ENCODE measurements at places on chromosomes 4 and X.
A peak's percentile ranks its signal among the peaks of the same experiment; 100 is the strongest.

- DNase-seq = peak; percentile 35
These were observed 233.5 kb downstream of the SCFD2 start for GRCh38 chr4:53132132-53132891.

DNA sequence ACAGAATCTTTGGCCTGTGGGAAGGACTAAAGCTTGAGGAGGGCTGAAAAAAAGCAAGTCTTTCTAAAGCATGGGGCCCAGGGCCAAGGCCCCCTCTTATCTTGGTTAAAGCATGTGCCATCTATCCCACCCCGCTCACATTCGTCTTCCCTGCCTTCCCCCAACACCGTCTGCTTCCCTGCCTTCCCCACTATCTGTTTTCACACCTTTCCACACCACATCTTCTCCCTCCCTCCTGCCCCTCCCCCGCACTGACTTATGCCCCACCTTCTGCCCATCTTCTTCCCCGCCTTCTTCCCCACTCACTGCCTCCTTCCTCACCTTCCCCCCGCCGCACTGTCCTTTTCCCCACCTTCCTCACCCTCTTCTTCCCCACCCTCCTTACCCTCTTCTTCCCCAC lies 890 bp upstream of the NAP1L5 start:
- no peak for DNase-seq

DNA sequence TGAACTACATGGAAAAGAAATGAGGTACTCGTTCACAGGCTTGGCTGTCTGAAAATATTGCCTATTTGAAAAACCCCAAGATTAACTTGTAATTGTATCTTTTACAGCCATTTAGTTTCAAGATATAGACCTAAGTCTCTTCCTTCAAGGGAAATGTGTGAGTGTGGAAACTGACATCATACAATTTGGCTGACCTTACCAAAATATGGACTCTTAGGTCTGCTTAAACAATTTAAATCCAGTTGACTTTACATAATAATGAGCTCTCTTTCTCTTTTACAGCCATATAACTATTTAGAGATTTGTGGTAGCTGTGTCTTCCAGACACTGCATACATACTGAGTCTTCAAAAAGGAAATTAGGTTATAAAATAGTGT lies 186.9 kb downstream of the NR3C2 start:
- no peak for DNase-seq

DNA sequence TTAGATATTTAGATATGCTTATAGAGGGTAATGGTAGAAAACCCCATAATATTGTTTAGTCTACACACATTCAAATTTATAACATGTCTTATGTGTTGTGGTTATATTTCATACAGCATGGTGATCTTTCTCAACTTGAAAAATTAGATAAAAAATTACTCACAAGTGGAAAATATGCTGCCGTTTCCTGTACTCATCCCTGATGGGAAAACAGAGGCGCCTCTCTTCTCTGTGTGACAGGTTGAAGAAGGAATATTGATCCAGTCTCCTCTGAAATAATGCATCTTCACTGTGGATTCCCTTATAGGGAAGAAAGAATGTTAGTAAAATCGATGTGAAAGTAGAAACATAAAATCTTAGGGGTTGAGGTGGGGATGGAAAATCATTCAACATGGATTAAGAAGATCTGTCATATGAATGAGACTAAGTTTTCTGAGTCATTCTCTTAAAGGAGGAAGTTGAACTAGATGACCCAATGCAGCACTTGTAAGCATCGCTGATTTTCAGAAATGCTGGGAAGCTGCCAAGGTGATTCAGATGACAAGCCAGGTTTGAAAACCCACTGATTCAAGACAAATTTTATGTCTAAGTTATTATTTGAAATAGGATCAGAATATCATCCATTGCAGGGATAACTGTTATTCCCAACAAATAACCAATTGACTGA lies 70.7 kb downstream of the ANKRD50 start:
- no peak for DNase-seq

DNA sequence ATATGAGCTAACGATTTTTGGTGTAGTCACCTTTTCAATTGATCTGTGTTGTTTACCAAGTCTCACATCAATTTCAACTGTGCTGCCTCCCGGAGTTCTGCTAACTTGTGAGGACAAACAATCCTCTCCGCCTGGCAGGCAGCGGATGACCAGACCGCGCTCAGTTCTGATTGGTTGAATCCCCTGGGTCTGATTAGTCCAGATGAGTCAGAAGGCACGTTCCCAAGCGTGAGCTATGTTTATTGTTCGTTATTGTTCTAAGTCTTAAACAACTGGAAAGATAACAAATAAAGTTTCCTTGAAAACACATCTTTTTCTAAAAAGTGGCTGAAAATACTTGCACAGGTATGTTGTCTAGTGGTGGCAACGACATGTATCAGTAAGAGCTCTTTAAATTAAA lies 37.9 kb upstream of the TRPC3 start:
- DNase-seq = no peak

- no peak for DNase-seq
These were observed 72.1 kb downstream of the COX18 start for GRCh38 chr4:72997409-72997808.

- DNase-seq = no peak
These were observed 126.8 kb upstream of the MAMLD1 start for GRCh38 chrX:150236327-150236726.

DNA sequence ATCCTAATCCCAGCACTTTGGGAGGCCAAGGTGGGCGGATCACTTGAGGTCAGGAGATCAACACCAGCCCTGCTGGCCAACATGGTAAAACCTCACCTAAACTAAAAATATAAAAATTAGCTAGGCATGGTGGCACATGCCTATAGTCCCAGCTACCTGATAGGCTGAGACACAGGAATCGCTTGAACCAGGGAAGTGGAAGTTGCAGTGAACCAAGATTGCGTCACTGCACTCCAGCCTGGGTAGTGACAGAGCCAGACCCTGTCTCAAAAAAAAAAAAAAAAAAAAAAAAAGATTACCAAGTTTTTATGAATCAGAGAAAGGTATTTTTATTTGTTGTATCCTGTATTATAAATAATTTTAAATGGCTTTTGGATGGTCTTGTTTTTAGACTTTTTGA lies 15.1 kb downstream of the TRAPPC11 start:
- DNase-seq = no peak

- DNase-seq = no peak
These were observed 529 bp upstream of the CITED1 start for GRCh38 chrX:72306085-72306801.

GRCh38 chr4:33626221-33626620 lies 2618.1 kb downstream of the ARAP2 start:
- no peak for DNase-seq

- DNase-seq = no peak
These were observed 119.9 kb downstream of the FAM13A start for GRCh38 chr4:88937081-88937480.

DNA sequence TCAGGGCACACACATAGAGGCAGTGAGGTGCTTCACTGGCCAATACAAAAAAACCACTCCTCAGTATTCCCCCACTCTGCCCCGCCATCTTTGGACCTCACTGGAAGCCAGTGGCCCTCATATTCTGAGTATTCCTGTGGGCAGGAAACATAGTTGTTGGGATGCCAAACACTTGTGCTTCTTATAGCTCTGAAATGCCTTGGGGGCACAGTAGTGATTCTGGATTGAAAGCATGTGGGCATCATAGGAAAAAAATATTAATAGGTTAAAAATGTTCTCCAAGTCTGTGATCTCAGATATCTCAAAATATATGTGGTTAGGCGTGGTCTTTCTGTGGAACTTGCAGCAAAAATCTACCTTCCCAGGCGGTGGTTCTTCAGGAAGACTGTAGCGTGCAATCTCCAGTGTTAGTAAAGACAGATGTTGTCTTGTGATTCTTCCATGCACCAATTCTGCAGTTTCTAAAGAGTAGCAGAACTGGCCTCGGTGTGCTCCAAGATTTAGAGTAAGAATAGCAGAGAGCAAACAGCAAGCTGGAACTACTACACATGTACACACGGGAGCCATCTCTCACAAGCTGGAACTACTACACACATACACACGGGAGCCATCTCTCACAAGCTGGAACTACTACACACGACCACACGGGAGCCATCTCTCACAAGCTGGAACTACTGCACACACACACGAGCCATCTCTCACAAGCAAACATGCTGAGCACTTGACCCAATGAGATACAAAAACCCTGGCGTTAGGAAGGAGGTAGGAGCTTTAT lies 8.0 kb upstream of the TENM3 start:
- no peak for DNase-seq

GRCh38 chrX:41480508-41481260 lies 33.5 kb downstream of the NYX start:
- no peak for DNase-seq

GRCh38 chr4:2166253-2166652 lies 75.7 kb downstream of the HAUS3 start:
- DNase-seq = no peak

GRCh38 chr4:183532821-183533220 lies 28.0 kb downstream of the ING2 start:
- DNase-seq = no peak

DNA sequence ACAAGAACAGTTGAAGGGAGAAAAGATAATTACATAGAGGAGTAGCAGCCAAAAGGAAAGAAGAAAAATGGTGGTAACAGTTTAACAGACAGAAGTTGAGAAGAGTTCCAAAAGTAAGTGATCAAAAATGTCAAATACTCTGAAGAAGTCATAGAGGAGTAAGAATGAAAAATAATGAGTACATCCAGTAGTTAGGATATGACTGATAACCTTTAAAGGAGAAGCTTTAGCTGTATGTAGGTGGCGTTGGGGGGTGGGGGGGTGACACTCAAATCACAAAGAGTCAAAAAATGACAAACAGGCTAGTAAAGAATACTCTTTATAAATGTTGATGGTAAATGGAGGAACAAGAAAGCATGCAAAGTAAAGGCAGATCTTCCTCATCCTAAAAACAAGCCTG lies 40.6 kb downstream of the RAB33A start:
- no peak for DNase-seq

GRCh38 chr4:3285558-3286334 lies 7.1 kb upstream of the RGS12 start:
- no peak for DNase-seq

- DNase-seq = no peak
These were observed 10.2 kb downstream of the GASK1B start for GRCh38 chr4:158162631-158163030.

DNA sequence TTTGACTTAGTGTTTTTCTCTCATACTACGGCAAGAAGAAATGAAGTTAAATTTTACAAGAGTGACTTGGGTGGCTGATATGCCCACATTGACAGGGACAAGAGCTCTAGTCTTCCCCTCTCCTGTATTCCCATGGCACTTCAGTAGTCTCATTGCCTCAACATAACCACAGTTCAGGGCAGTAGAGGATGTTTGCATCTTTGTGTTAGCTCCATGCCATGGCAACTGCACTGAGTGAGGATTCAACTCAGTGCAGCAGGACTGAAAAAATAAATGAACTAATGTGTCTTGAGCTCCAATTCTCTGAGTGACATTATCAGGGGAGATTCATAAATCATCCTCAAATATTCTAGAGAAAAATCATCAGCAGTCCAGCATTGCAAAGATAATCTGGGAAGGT lies 78.8 kb downstream of the TET2 start:
- DNase-seq = no peak

DNA sequence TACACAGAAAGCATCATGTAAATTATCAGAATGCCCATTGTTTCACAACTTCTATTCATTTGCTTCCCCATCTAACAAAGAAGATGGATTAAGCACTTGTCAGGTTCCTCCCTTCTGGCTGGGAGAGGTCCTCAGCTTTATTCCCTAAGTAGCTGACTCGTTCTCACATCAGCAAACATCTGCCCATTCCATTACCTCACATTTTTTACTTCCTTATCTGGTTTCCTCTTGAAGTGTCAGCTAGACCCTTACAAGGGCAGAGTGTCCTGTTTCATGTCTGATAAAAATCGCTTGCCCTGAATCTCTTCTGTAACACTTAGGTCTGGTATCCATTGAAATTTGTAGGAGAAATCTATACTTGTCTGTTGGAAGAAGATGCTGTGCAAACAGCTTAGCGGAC lies 34.7 kb downstream of the TMPRSS11A start:
- DNase-seq = no peak

DNA sequence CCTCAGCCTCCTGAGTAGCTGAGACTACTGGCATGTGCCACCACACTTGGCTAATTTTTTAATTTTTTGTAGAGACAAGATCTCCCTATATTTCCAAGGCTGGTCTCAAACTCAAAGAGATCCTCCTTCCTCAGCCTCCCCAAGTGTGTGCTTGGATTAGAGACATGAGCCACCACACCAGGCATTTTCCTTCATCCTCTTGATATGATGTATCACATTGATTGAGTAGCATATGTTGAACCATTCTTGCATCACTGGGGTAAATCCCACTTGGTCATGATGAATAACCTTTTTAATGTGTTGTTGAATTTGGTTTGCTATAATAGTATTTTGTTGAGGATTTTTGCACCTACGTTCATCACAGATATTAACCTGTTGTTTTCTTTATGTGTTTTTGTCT lies 24.2 kb upstream of the PPM1K start:
- DNase-seq = no peak

- no peak for DNase-seq
These were observed 4.5 kb downstream of the APLN start for GRCh38 chrX:129650183-129650689.

GRCh38 chr4:90816754-90817153 lies 689.6 kb downstream of the CCSER1 start:
- no peak for DNase-seq

DNA sequence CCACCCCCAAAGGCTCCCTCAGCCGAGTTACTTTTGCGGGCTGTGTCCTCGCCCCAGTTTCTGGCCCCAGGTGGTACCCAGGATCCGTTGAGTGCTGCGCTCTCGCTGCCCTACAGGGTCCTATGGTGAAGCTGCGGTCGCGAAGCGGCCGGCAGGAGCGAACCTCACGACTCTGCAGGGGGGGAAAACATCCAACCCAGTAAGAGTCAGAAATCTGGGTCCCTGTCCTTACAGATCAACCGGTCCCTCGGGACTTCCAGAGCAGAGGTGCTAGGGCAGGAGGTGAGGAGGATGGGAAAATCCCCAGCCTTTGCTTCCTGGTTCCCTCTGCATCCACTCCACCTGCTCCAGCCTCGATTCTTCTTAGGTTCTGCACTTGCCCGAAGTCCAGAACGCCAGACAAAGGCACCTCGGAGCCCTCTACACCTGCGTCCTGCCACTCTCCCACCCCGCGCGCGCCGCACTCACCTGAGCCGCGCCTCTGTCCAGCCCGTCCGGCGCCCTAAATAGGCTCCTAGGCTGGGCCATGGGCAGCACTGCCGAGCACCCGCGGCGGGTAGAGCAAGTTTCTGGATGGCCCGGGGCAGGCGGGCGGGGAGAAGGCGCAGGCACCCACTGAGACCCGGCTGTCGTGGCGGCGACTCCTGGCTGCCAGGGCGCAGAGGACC lies at the start of gene HS3ST1:
TSS of gene HS3ST1 (minus strand) at position 664 of the 668 bp plus-strand sequence. CDS start 28,889 bp downstream, outside the sequence.
- no peak for DNase-seq

- no peak for DNase-seq
These were observed 34.5 kb downstream of the STBD1 start for GRCh38 chr4:76341063-76341462.

DNA sequence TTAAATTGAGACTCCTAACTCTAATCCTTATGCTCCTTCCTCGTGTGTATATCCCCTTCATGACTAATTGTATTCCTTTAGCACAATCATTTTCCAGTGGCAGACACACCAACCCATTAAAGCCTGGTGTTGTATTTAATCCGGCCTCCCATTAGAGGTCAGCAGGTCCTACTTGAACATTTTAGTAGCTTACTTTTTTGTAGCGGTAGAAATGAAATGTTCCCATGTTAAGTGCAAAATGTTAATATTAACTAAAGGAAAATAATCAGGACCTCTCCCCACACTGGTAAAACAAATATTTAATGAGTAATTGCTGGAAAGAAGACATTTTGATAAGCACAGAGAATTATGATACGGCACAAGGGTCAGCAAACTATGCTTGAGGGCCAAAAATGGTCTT lies 3.4 kb downstream of the RAB33B start:
- DNase-seq = no peak

Data from activated CD4-positive, alpha-beta T cell treated with anti-CD3 and anti-CD28 coated beads for 48 hours (primary cell).